ENCODE measurements at places on chromosomes 7 and 10.
A peak's percentile ranks its signal among the peaks of the same experiment; 100 is the strongest.

DNA sequence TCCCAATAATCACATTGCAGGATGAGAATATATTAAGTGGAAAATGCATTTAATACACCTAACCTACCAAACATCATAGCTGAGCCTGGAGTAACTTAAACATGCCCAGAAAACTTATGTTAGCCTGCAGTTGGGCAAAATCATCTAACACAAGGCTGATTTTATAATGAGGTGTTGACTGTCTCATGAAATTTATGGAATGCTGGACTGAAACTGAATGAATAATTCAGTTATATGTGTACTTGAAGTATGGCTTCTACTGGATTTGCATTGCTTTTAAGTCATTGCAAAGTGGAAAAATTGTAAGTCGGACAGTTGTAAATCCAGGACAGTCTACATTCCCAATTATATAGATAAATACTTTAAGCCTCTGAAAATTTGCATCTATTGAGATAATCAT lies 5.4 kb downstream of the SFTPA1 start:
- no peak for DNase-seq

DNA sequence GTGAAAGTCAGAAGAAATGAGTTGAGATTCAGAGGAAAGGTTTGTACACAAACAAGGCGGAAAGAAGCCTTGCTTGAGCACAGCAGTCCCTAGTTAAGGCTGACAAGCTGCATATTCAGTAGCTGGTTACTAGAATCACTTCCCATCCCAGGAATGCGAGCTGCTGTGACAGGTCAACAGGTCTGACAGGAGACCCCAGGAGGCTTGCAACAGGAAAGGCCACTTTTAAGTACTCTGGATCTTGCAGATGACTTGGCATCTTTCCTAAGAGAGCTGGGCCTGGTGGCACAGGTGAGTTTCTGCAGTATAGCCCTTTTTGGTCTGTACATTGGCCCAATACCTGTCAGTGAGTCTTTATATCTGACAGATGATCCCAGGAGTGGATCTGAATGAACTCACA lies 35.7 kb upstream of the UNC5B start:
- no peak for DNase-seq

DNA sequence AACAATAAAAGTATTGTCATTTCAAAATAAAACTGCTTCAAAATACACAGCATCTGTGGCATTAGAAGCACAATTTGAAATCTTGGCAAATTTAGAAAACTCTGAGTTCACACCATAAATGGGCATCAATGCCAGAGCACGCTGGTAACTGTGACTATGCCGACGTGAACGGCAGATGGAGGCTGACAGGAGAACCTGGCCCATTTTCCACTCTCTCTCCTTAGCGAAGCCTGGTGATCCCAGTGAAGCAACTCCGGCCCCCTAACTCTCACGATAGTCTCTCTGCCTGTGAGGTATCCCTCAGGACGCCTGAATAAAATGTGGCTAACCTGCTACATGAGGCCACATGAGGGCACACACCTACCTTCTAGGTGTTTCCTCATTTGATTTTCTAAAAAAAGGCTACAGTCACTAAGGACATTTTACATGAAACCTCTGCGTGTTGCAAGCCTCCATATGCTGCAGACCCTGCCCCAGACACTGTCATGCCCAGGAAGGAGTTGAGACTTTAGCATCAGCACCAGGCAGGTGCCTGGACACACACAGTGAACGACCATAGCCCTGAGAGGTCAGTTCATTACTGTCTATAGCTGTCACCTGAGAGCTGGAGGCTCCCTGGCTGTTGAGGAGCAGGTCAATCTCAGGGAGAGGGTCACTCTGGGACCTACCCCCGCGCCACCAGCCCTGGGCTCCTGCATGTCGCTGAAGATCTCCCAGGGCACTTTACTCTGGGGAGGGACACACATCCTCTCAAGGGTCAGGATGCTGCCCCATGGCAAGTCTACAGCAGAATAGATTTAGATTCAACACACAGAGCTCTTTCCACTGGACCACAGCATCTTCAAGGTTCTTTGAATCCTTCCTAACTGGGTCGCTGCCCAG lies 62.9 kb upstream of the CAMK2B start:
- DNase-seq, result no peak

DNA sequence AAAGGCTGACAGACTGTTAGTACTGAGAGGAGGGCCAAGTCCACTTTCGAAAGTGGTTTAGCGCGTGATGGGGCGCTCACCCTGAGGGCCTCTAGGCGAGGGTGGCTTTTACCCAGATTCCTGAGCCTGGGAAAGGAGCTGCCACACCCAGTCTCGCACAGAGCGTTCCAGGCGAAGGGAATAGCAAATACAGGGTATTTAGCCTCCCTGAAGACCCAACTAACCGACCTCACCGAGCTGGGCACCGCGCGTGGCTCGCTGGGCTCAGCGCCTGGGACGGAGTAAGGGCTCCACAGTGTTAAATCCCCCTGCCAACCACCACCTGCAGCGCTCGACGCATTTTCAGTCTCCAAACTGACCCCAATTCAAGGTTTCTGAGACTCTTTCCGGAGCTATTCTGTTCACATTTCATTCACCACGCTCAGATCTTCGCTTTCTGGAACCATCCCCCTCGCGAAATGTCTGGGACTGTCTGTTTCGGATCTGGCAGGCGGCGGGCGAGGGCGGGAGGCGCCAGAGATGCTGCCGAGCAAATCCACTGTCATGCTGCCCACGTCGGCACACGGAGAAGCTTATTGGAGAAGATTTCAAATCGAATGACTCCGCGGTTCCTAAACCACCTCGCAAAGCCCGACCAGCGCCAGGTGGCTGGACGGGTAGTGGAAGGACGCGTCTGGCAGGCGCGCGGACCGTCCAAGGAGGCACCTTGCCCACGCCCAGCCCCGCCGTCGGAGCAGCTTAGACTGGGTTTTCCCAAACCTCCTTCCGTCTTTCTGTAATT lies 1.4 kb upstream of the OSBPL3 start:
- DNase-seq, result peak; percentile 62

- no peak for DNase-seq
Measured at GRCh38 chr7:71995111-71995510, 417.0 kb downstream of the CALN1 start.

DNA sequence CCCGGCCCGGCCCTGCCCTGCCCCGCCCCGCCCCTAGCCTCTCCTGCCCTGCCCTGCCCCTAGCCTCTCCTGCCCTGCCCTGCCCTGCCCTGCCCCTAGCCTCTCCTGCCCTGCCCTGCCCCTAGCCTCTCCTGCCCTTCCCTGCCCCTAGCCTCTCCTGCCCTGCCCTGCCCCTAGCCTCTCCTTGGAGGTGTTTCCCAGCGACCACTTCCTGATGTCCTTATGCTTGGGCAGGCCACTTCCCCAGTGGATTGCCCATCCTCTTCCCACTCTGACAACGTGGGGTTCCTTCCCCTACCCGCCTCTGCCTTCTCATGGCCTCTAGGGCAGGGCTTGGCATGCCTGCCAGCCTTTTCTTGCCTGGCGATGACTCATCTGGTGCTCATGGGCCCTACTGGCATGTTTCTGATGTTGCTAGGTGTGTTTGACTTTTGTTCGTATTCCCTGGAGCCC lies 21.2 kb downstream of the PRXL2A start:
- no peak for DNase-seq

- DNase-seq, result no peak
Measured at GRCh38 chr7:69657985-69658384, 59.7 kb downstream of the AUTS2 start.

GRCh38 chr7:113764401-113765035 lies 154.3 kb downstream of the PPP1R3A start:
- DNase-seq, result no peak

- no peak for DNase-seq
Measured at GRCh38 chr10:34156781-34157425, 658.2 kb downstream of the PARD3 start.

DNA sequence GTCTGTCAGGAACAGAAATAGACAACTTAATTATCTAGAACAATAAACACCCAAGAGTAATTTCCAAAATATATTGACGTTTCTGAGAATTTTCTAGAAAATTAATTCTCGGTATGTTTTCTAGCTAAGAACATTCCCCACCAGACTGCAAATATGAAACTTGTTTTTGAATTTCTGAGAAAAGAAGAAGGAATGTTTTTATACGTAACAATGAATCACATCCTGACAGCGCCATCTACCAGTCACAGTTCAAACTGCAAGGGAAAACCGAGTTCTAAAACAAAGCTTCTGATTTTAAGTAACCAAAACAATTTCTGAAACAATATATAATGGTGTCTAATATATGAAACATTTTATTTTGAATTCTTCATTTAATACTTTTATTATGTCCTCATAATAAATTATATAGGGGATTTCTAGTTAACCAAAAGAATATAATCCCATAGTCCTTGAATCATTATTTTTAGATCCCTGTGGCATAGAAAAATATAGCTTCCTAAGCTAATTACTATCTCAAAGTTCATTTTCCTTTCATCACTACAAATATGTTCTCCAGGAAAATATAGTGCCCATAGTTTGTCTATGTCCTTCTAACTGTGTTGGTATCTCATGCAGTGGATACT lies 34.5 kb upstream of the MEOX2 start:
- peak; percentile 44 for DNase-seq

DNA sequence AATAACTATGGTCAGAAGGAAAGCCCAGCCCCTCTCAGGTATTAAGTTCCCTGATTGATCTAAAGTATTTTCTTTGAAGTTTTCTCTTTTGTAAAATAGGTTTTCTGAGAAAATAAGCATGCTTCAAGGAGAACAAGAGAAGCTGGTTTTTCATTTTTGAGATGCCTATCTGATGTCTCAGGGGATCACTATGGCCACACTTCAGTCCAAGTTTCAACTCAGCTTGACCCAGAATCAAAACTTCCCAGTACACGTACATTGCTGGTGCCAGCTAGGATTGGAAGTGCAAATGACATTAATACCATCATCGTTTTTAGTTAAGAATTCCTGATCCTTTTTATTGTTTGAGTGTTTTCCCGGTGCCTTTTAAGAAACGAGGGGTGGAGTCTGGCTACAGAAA lies 7.2 kb downstream of the ITIH5 start:
- DNase-seq, result no peak

DNA sequence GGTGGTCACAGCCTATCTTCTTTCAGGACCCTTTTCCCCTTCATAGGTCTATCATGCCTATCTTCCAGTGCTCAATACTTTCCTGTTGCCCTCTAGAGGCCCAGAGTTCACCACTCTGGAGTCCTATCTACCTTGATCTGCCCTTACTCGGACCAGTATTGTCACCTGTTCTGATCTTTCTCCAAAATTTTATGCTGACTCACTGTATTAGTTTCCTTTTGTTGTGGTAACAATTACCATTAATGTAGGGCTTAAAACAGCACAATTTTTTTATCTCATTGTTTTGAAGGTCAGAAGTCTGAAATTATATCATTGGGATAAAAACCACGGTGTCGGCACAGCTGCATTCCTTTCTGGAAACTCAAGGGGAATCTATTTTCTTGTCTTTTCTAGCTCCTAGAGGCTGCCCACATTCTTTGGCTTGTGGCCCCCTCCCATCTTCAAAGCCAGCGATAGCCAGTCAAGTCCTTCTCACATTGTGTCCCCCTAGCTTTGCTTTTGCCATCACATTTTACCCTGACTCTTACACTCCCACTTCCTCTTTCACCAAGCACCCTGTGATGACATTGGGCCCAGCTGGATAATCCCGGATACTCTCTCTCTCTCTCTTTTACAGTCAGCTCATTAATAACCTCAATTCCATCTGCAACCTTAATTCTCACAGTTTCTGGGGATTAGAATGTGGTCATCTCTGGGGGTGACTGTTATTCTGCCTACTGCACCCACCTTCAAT lies 54.6 kb downstream of the TFAM start:
- DNase-seq, result no peak

- no peak for DNase-seq
Measured at GRCh38 chr7:155988416-155988815, 176.2 kb upstream of the SHH start.

GRCh38 chr10:77673515-77674140 lies 36.0 kb upstream of the KCNMA1 start:
- DNase-seq, result no peak

DNA sequence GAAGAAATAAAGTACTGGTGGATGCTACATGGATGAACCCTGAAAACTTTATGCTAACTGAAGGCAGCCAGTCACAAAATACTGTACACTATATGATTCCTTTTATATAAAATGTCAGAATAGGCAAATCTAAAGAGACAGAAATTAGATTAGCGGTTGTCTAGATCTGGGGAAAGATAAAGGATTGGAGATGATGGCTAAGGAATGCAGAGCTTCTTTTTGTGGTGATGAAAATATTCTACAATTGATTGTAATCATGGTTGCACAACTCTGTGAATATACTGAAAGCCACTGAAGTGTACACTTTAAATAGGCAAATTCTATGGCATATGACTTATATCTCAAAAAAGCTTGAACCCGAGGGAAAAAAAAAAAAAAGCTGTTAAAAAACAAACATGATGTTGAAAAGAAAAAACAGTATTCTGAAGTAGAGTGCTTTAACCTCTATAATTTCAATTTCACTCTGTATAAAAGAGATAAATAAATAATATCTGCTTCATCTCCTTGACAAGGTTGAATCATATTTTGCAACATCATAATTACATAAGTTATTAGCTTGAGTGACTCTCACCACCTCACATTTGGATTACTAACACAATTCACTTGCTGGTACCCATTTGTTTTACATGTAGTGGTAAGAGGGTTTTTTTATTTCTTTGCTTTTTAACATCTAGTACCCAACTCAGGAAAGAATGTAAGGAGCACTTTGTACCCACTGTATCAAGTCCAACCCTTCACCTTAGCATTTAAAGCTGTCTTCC lies 2.8 kb upstream of the GNAI1 start:
- no peak for DNase-seq

- DNase-seq, result no peak
Measured at GRCh38 chr10:113187063-113187777, 237.2 kb downstream of the TCF7L2 start.

- peak; percentile 8 for DNase-seq
Measured at GRCh38 chr10:103336370-103336769, 14.6 kb downstream of the PCGF6 start.

DNA sequence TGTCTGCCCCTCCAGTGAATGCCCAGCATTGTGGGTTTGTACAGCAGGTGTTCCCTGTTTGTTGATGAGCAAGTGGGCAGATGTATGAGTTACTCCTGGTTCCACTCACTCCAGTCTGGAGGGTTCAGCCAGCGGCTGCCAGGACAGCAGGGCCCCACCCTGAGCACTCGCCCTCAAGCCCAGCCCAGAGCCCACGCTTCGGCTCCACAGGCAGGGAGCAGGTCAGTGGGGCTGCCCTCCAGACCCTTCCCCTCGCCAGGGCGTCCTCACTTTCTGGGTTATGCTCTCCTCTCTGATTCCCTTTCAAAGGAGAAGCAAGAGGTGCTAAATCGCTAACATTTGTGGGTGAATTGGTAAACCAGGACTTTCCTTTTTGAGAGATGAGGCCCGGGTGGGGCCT lies 4.8 kb upstream of the VIPR2 start:
- DNase-seq, result no peak

Data from right lobe of liver (tissue), 6 donors.